D721Med (cell line): ENCODE measurements at places on chromosomes 3 and 15.
A peak's percentile ranks its signal among the peaks of the same experiment; 100 is the strongest.

DNA sequence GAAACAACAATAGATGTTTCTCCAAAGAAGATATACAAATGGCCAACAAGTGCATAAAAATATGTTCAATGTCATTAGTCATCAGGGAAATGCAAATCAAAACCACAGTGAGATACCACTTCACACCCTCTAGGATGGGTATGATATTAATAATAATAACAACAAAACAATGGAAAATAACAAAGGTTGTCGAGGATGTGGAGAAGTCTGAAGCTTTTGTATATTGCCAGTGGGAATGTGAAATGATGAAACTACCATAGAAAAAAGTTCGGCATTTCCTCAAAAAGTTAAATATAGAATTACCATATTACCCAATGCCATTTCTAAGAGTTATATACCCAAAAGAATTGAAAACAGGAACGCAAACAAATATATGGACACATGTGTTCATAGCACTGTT is 10.8 kb downstream of the BHLHE40 start:
- DNase-seq: no peak

GRCh38 chr3:126257984-126258383 is 77.6 kb upstream of the ALDH1L1 start:
- DNase-seq: no peak

DNA sequence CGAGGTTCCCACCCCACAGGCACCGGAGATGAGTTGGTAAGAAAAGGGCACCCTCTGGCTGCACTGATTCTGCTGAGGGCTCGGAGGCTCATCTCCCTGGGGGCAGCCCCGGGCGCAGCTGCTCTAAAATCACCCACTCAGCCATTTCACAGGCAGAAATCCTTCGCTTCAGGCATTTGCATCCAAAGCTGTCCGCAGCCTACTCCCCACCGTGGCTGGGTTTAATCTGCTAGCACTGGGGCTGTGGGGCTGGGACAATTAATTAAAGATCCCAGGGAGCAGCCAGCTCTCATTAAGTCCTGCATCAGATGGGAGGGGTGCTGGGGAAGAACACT is 104.3 kb upstream of the PRR20G start:
- peak; percentile 65 for DNase-seq

GRCh38 chr15:35111861-35112260 is 26.8 kb upstream of the NANOGP8 start:
- no peak for DNase-seq

DNA sequence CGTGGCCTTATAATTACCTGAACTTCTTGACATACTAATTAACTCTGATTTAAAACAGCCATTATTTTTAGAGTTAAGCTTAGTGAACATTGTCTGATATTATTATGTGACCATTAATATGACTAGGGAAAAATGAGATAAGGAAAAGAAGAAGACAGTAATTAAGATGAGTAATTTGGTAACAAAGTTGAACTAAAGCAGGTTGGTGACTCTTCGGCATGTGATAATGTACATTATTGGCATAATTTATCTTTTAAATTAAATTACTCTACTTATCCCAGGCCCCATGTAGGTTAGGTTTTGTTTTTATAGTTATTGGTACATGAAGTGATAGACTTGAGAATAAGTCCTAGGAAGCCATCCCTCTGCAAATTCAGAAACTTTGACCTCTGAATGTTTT is 249.7 kb upstream of the CFAP20DC start:
- no peak for DNase-seq

GRCh38 chr15:82044373-82045178 is 1.2 kb downstream of the MEX3B start:
- peak; percentile 46 for DNase-seq

DNA sequence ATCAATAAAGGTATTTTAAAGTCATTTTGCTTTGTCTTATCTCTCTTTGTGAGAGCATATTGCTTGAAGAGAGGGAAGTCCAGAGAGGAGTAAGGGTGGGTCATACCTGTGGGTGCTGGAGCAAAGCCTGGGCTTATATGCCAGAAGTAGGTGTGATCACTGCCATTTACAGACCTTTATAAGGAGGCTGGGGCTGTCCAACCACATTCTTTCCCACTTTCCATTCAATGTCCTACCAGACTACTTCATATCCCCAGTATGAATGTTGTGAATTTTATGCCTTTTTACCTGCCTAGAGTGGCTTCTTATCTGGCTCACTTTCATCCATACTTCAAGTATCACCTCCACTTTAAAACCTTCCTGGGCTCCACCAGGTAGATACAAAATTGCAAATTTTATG is 39.4 kb upstream of the ST6GAL1 start:
- DNase-seq: no peak

GRCh38 chr3:155763870-155764463 is 19.1 kb upstream of the PLCH1 start:
- no peak for DNase-seq

DNA sequence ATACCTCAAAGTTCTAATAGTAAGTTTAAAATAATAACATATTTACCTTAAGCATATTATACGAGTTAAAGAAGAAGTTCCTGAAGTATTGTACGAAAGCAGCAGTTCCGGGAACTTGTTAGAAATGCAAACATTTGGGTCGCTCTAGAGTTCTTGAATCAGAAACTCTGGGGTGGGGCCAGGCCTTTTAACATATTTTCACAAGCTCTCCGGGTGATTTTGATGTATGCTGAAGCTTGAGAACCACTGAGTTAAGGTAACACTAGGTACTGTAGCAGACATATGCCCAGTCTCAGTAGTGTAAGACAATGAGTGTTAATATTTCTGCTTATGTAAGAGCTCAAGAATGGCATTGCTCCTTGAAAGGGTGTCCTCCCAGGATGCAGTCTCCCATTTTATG is 461.1 kb downstream of the C3orf38 start:
- no peak for DNase-seq

DNA sequence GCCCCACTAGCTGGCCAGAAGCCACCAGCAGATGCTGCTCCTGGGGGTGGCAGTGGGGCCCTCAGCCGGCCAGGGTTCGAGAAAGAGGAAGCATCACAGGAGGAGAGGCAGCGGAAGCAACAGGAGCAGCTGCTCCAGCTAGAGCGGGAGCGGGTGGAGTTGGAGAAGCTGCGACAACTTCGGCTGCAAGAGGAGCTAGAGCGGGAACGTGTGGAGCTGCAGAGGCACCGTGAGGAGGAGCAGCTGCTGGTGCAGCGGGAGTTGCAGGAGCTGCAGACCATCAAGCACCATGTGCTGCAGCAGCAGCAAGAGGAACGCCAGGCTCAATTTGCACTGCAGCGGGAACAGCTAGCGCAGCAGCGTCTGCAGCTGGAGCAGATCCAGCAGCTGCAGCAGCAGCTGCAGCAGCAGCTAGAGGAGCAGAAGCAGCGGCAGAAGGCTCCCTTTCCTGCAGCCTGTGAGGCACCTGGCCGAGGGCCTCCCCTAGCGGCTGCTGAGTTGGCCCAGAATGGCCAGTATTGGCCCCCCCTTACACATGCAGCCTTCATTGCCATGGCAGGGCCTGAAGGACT is 17.5 kb upstream of the APEH start:
- no peak for DNase-seq

DNA sequence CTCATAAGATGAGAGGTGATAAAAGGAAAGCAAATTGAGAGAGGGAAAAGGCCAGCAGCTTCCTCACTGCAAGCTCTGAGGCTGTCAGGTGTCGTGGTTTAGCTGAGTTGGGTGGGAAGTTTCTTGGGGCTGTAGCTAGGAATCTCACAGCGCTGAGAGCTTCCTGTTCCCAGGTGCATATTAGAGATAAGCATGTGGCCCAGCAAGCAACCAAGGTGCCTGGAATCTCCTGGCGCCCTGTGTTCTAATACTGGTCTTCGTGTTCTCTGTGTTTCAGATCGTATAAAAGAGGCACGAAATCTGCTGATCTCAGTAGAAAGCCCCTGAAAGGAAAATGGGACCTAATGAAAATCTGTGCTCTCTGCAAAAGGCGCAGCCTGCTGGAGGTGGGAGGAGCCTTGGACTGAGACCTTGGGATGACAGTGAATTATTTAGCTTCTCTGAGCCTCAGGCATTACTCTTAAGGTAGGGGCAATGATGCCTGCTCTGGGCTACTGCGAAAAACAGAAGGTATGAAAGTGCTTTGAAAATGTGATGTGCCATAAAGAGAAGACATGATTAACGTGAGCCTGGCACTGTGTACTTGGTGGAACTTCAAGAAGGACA is 499.9 kb downstream of the TBL1XR1 start:
- DNase-seq: no peak

DNA sequence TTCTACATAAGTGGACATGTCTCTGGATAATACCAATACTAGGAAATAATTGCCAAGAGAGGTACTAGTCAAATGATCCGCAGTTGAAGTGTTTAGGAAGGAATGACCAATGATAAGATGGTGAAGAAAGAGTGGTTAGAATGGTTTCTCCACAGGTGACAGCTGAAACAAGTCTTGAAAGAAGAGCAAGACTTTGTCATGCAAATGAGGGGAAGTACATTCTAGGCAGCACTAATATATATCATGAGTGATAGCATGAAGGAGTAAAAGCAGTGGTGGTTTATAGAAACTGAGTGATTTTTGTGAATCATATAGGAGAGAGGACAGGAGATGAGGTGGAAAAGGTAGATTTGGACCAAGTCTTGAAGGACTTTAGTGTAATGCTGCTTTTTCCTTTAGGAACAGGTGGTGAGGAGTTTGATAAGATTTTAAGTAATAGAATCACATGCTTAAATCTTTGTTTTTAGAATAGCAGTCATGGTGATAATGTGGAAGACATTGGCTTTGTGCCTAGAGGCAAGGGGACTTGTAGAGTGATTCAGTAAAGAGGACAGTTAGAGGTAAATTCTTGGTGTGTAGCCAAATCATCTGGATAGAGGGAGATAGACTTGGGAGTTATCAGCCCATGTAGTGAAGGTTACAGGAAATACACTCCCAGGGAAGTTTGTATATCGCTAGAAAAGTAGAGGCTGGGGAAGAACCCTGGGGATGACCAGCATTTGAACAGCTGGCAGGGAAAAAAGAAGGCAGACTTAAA is 31.9 kb downstream of the SLMAP start:
- no peak for DNase-seq

- DNase-seq: peak; percentile 63
Measured at GRCh38 chr15:90002428-90002844, 1.3 kb downstream of the ZNF710 start.

DNA sequence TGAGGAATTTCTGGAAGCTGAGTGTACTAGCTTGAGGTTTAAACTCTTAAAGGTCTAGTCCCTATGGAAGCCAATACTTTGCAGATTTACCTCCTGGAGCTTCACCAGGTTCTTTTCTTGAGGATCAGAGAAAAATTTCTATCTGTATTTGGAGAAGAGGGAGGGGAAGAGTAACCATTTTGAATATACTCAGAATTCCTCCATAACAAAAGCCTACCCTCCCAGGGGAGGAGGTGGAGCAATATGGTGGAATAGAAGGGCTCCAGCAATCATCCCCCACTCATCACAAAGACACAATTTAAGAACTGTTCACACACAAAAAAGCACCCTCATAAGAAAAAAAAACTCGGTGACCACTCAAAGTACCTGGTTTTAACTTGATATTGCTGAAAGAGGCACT is 36.0 kb upstream of the PEX5L start:
- no peak for DNase-seq

DNA sequence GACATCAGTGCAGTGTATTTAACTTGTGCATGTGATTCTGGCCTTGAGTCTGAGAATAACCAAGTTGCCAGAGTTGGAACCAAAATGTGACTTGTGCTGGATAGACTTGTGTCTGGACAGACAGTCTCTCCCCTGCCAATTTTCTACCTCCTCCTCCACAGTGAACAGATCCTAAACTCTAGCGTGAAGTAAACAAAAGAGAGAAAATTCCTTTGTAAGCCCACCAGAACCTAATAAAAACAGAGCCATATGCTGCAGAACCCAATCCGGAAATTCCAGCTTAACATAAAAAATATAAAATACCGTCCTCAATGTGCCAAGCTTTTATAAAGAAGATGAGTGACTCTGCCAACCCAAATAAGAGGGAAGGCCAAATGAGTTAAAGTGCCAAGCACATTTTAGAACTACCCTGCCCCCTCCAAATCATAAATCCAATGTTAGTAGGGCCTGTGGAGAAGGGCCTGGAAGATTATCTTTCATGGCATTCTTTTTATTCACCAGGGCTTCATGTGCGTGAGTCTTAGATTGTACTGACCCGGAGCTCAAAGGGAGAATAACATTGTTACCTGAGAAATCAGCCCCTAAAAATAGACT is 344.6 kb upstream of the PROK2 start:
- no peak for DNase-seq

GRCh38 chr3:39724233-39724846 is 85.1 kb upstream of the MYRIP start:
- DNase-seq: no peak

GRCh38 chr3:149964291-149964690 is 6.4 kb downstream of the PFN2 start:
- no peak for DNase-seq

GRCh38 chr15:68681836-68682235 is 103.0 kb downstream of the CORO2B start:
- no peak for DNase-seq

- no peak for DNase-seq
Measured at GRCh38 chr15:67766968-67767367, 58.3 kb upstream of the SKOR1 start.

- peak; percentile 85 for DNase-seq
Measured at GRCh38 chr15:40044717-40045571, 6.0 kb upstream of the SRP14 start.

- DNase-seq: no peak
Measured at GRCh38 chr3:158330870-158331269, 221.0 kb downstream of the RSRC1 start.

GRCh38 chr3:2862366-2862765 is 247.8 kb downstream of the IL5RA start:
- DNase-seq: no peak

DNA sequence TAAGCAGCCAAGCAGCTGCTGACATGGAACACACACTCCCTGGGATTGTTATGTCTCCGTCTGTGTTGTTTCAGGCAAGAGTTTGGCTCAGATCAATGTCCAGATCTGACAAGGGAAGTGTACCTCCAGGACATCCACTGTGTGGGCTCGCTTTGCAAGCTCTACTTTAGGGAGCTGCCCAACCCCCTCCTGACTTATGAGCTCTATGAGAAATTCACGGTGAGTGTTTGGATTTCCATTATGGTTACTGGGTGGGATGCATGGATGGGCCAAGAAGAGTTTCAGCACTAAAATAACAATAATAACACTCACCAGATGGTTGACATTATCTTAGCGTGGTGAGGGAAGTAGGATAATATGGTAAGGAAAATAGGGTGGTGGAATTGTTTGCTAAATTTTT is 74.1 kb downstream of the ARHGAP31 start:
- DNase-seq: no peak

- DNase-seq: no peak
Measured at GRCh38 chr3:14537590-14538450, 2.3 kb downstream of the GRIP2 start.

DNA sequence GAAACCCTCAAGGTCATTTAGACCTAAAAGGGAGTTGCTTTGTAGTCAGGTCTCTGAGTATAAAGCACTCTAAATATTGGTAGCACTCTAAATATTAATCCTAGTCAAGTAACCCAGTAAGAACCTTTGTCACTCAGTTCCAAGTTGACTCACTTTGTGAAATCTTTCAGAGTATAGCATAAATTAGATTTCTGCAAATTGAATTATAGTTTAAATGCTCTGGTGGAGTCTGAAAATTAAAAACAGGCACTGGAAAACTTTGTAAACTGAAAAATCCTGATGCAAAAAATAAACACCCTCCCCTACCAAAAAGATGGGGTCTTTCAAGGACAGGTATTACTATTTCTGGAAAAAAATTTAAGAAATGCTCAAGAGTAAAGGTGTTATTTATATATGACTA is 196.3 kb upstream of the FEZF2 start:
- no peak for DNase-seq

- DNase-seq: no peak
Measured at GRCh38 chr3:43011638-43012037, 32.5 kb downstream of the GASK1A start.

GRCh38 chr3:40631341-40631995 is 106.7 kb downstream of the ZNF621 start:
- no peak for DNase-seq
